ENCODE measurements at places on chromosomes 2 and 18.

DNA sequence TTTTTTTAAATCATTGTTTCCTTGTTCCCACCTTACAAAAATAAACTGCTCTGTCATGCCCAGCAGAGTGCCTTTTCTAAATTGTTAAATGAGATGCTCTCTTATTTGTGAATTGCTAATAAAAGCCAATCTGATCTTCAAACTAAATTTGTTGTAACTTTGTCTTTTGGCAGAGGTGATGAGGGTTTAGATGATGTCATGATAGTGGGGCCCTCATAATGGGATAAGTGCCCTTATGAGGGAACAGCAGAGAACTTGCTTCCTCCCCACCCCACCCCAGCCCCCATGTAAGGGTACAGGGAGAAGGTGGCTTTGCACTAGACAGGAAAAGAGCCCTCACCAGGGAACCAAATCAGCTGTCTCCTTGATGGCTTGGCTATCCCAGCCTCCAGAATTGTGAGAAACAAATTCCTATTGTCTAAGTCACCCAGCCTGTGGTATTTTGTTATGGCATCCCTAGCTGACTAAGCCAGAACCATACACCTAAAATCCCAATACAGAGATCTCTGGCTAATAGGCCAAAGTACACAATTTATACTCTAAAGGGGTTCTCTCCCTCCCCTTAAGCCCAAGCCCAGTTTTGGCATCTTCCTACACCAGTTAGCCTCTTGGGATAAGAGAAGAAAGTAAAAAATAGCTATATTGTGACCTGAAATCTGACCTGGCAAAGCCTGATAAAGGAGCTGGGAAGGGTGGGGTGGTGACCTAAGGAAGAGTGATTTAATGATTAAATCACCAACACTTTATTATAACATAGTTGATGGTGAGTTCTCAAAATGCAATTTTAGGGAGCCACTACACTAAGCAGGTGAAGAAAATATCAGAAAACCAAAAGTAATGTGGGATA lies 40.3 kb upstream of the HNRNPA3 start:
- no peak for DNase-seq

- no peak for DNase-seq
Measured at GRCh38 chr2:79929624-79930023, 374.9 kb downstream of the LRRTM1 start.

DNA sequence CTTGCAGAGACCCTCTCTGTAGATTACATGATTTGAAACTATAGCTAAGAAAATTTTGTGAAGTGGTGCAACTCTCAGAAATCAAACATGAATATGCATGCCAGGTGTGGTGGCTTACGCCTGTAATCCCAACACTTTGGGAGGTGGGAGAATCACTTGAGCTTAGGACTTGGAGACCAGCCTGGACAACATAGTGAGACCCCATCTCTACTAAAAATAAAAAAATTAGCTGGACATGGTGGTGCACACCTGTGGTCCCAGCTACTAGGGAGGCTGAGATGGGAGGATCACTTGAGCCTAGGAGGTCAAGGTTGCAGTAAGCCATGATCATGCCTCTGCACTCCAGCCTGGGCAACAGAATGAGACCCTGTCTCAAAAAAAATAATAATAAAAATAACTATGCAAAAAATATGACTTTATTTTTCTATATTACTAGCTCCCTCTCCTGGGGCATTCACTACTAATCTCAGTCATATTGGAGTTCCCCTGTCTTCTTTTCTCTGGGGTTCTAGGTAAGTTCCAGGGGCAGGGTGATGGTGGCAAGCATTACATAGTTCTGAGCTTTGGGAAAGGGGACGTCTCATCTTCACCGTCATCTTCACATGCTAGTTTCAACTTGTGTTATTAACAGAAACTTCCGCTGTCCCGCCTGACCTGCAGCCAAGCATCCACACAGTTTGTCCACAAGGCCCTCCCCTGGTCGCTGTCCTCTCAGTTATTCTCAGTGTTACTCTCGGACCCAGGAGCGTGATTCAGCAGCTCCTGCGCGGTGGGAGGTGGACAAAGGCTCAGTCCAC lies 96.8 kb upstream of the MBOAT2 start:
- no peak for DNase-seq

DNA sequence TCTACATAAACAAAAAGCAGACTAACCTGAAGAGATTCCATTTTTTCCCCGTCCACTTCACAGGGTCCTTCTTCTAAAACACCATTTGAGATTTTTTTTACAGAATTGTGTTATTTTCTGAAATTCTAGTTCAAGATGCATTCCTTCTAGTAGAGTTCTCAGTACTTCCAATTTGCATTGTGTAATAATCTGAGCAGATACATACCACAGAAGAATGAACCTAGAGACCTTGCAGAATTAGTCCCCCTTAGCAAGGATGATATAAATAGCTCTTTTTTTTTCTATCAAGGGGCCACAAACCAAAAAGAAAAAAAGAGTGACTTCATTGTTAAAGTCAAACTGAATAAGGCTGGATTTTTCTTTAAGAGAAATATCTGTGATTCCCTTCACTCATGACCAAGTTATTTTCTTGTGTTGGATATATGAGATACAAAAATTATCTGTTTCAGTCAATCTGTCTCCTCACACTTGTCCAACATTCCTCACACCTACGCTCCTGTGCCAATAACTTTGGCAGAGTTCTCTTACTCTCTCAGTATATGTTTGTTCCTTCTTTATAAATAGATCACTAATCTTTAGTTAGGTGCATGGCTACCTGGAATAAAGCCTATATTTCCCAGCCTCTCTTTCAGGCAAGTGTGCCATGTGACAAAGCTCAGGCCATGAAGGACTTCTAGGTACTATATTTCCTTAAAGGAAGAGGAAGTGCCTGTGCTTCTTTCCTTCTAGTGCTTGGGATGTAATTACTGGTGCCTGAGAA lies 183.5 kb downstream of the ZNF385B start:
- DNase-seq = no peak

- DNase-seq = no peak
Measured at GRCh38 chr2:140876015-140876414, 1254.8 kb downstream of the LRP1B start.

All from left cardiac atrium (tissue), 4 donors.